ENCODE measurements at places on chromosomes 6 and 20. TPM values are rescaled to one million over a fixed set of nuclear protein-coding genes. Genes with fewer than 3 reads are reported as not detected.

DYNLT2 gene
- 4.0 TPM for total RNA-seq

GLP1R gene
- total RNA-seq: 0.52 TPM

NCR2 gene
- not detected for total RNA-seq

DLL1 gene
- total RNA-seq: 3.3 TPM

Data from hepatocyte (in vitro differentiated cells).